Lung microvascular endothelial cell (primary cell): ENCODE measurements at places on chromosomes 16 and 17. TPM values are rescaled to one million over a fixed set of nuclear protein-coding genes. Genes with fewer than 3 reads are reported as not detected.

GRCh38 chr17:10879190-10879836 is 41.4 kb upstream of the PIRT start:
- peak; percentile 23 for DNase-seq

GRCh38 chr17:43905400-43905984 is 1.8 kb downstream of the MPP2 start:
- DNase-seq: no peak

- DNase-seq: peak; percentile 83
Observed at GRCh38 chr17:81020767-81021497, 14.0 kb upstream of the BAIAP2 start.

Gene CLDN7
- total RNA-seq: 0.99 and 7.0 TPM in 2 replicates

DNA sequence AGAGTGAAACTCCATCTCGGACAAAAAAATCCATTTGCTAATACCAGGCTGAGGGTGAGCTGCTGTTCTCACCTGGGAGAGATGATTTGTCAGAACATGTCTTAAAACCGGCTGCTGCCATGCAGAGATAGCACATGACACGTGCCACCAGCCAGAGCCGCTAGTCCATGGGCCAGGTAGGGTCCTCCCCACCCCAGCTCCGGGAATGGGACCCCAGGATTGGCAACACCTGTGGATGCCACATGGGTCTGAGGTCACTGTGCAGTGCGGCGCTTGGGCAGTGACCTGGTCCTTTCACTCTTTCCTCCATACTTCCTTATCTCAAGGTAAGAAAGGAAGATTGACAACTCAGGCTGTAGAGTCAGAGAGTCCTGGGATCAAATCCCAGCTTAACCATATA is 393.3 kb upstream of the TNRC6C start:
- DNase-seq: no peak

Gene GPR139
- not detected in 2 replicates for total RNA-seq

- peak; percentile 91 for DNase-seq
Observed at GRCh38 chr16:72974142-72974769, 73.7 kb downstream of the ZFHX3 start.
